Left kidney (tissue), 8 donors: ENCODE measurements at places on chromosomes 11 and 22.

DNA sequence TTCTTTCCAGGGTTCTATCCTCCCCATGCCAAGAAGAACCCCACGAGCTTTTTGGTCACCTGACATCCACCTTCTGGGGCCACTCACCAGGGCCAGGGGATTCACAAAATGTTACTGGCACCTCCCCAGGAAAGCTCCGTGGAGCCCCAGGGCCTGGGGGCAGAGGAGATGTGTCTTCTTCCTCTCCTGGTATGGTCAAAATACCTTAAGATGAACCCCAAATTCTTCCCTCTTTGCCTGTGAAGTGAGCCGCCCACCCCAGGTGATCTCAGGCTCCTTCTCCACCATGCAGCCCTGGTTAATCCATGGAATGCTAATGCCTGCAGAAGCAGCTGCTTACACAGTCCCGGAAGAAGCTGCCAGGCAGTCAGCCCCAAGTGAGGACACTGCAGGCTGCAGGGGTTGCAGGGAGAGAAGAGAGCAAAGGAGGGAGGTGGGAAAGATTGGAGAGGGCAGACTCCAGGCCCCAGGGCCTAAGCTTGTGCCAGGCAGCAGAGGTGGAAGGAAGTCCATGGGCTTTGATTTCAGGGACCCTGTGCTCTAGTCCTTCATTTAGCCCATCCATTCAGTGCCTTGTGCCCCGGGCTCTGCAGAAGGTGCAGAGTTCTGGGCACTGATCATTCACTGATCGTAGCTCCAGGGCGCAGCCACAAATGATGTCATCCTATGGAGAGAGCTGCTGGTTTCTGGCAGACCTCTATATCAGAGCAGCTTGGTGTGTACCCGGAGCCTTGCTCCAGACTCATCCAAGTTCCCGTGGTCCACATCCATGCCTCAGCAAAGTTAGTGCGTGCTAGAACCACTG, 127.9 kb upstream of the NECTIN1 start:
- no peak for DNase-seq

DNA sequence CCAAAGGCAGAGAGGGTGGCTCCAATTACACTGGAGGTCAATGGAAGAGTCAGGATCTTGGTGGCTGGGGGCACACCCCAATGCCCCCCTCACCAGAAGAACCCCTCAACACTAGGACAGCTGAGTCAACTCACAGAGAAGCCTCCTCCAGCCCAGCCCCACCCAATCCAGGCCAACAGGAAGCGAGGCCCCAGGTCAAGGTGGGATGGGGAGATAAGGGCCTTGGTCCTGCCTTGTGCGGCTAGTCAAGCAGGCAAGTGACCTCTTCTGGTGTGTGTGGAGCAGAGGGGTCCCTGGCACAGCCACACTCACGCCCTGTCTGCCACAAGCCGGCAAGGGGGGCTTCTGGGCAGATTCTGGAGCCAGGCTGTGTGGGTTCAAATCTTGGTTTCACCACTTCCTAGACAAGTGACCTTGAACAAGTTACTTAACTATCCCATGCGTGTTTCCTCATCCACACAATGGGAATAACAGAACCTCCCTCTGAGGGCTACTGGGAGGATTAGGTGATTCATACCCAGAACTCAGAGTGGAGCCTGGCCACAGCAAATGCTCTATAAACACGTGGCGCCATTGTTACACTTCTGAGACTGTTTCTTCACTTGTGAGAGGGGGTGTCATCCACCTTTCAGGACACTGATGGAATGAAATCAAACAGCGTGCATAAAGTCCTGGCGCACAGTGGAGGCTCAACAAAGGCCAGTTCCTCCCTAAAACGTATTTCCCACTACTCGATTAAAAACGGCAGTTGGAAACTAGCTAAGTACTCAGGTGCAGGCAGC, 3.2 kb downstream of the TTLL12 start:
- no peak for DNase-seq

DNA sequence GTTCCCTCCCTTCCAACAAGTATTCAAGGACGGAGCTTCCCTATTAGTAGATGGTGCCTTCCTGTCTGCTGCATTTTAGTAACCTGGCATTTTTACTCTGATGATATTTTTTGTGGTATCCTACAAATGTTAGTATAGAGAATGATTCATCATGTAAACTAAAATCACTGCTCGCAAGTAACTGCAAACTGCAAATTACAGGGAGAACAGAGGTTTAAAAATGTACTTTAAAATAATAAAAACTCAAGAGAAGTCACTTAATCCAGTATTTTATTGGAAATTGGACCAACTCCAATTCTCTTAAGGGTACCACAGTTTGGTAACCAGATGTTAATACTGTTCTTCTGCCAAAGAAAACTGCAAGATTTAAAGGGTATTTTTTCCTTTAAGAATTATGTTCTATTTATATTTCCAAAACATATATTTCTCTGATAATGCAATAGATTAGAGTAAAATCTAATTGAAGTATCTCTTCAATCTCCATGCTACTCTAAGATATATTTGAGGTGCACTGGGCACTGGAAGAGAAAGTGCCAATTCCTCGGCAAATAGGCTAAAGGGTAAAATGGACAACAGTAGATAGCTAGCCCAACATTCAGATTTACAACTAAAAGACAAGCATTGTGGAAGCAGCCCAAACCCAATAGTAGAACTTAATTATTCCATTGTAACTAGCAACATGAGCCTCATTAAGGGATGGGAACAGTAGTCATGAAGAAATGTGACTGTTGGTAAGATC, 298.0 kb downstream of the TTC28 start:
- DNase-seq: no peak

GRCh38 chr11:33867561-33867960, 24.3 kb downstream of the LMO2 start:
- DNase-seq: no peak

- DNase-seq: no peak
These were observed 39.7 kb downstream of the MPPED1 start for GRCh38 chr22:43451371-43452050.

DNA sequence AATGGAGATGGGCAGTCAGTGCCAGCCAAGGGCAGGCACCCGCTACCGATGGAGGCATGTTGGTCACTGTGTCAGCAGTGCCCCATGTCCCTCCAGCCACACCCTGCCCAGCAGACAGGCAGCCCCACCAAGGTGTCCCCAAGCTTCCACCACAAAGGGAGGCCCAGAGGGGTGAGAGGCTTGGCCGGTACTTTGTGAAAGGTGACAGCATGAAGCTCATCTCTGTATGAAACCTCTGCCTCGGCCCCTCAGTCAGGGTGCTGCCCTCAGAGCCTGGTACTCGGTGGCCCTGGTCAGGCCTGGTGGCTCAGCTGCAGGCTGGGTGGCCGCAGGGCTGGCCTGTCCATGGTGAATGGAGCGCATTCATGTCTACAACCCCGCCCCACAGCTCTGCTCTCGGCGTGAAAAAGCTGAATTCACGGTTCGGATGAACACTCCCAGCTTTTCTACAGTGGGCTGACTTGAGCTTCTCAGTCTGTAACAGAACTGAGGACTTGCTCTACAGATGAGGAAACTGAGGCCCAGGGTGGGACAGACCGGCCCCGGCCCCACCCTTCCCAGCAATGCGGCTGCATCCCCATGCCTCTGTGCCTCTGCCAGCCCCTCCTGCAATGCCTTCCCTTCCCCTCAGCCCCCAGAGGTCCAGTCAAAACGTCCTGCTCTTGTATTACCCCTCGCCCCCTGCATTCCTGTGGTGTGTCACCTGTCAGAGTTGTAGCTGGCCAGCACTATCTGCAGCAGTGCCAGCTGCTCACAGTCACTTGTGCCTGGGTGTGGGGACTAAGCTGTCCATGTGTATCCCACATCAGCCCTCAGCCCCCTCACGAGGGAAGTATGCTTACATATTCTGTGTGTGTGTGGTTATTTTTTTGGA, 27.7 kb downstream of the RSPH14 start:
- DNase-seq: no peak

DNA sequence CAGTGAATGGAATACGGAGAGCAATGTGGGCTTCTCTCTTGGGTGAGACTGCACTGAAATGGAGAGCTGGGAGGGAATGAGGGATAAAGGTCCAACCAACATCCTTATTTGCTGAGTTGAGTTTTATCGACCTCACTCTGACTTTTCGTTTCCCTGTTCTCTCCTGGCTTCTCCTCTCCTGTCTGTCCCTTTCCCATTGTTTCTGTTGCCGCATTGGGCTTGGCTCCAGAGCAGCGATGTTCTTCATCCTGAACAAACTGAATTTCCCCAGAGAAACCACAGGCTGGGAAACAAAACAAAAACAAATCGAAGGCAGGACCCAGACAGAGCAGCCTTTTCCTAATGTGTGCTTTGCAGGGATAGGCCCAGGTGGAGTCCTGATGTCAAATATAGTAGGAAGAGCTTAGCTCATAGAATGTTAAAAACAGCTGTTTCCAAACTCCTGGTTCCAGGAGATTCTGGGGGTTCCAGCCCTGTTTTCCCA, 30.0 kb downstream of the MOV10L1 start:
- no peak for DNase-seq

DNA sequence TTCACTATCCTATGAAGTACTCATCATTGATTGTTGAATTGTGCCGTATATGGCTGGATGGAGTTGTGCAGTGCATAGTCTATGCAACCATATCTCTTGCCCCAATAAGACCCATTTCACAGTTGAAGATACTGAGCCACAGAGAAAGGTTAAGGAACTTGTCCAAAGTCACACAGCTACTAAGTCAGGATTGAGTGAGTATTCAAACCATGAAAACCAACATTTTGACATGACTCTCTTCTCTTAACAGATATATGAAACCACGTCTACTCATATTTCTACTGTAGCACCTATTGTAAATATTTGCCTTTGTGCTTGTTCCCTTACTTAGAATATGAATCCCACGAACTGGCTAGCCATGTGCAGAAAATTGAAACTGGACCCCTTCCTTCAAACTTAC, 58.1 kb downstream of the MAML2 start:
- no peak for DNase-seq

- DNase-seq: no peak
These were observed 90.5 kb upstream of the ARHGAP32 start for GRCh38 chr11:129282634-129283033.

DNA sequence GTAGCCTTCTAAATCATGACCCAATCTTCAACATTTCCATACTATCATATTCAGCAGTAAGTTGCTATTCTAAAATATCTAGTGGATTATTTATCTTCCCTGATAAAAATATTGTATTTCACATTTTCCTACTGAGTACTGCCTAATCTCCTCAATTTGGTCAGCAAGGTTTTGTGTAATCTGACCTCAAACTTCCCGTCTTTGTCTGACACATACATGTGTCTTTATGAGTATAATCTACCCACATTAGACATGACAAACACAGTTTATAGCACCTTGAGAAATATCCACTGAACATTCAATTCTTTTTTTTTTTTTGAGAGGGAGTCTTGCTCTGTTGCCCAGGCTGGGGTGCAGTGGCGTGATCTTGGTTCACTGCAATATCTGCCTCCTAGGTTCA, 113.7 kb upstream of the LUZP2 start:
- no peak for DNase-seq
